ENCODE measurements at places on chromosomes 3 and 15.

DNA sequence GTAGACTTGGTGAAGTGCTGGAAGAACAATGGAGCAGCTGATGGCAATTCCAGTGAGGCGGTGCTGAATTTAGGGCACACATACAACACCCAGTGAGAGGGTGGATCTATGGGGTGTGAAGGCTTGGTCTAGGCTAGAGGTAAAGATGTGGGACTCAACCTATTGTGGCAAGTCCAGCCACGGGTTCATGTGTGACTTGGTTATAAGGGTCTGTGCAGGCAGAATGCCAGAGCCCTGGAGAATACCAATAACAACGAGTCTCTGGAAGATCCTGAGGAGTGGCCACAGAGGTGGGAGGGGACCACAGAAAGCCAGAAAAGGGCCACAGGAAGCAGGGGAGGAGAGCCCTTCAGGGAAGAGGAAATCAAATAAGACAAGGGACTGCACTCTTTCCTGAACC is 55.0 kb downstream of the VGLL4 start:
- DNase-seq, result no peak

DNA sequence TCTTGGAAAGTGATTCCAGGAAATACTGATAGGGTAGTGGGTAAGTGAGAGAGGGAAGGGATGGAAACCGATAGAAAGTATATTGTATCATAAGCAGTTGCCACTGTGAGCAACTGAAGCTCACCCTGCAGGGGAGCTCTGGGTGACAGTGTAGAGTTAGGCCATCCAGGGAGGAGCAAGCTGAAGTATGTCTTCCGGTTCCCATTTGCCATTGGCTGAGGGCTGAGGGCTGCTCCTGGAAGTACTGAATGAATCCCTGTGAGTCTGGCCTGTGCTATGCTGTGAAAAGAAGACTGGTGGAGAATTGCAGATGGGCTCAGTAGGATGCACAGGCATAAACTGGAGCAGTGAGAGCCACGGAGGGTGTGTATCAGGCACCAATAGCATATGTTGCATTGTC is 348.3 kb downstream of the MFSD1 start:
- DNase-seq, result no peak

GRCh38 chr3:126961191-126961790 is 21.6 kb upstream of the PLXNA1 start:
- DNase-seq, result no peak

- DNase-seq, result no peak
Measured at GRCh38 chr3:127404221-127405009, 116.6 kb upstream of the PRR20G start.

GRCh38 chr15:77860071-77860691 is 217.3 kb downstream of the TBC1D2B start:
- DNase-seq, result no peak

Measured in SW 1271 (cell line).